ENCODE measurements at places on chromosomes 3 and 15. TPM values are rescaled to one million over a fixed set of nuclear protein-coding genes. Genes with fewer than 3 reads are reported as not detected.

The KLHL6 gene
- total RNA-seq: not detected

GRCh38 chr3:187267306-187267705, 24.2 kb downstream of the MASP1 start:
- no peak for DNase-seq

The TUBGCP5 gene
- 20.8 TPM for total RNA-seq

The CMTM6 gene
- total RNA-seq: 115 TPM

DNA sequence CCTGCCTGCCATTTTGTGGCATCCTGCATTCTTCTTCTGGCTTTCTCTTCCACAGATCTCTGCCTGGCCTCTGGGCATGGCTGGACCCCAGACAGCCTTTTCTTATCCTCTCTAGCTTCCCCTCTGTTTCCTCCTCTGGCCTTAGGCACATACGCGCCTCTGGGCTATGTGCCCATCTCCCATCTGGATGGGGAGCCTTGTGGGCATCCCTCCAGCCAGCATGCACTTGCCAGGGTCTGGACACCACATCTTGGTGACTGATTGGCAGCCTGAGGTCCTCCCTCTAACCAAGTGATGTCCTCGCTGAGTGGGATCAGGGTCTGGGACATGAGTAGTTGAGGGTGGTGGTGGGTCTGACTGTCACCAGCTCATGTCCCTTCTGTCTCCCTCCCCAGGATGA, 12.8 kb downstream of the PLEKHO2 start:
- DNase-seq: no peak

DNA sequence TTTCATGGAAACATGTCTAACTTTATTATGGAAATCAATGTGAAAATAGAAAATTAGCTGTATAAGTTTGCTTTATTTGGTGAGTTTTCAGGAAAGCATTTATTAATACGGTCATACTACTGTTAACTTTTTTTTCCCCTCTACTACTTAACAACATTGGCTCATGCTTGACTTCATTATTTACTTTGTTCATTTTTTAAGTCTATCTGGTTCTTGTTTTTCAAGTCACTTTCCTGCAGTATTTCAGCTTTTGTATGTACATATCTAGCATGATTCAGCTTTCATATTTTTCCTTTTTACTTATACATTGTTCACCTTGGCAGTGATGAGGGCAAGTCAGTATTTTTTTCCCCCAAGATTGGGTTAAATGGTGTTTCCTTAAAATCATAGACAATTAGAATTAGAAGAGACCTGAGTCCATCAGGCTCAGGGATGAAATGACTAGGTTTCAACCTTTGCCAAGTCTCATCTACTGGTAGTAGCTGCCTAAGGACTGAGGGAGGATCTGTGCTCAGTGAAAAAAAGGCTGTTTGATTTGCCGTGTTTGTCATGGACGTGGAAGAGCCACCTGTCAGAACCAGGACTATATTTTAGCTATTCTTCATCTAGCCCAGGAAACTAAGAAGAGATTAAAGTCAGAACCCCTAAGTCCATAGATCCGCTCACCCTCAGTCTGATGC, 15.4 kb downstream of the TMOD3 start:
- DNase-seq: no peak

DNA sequence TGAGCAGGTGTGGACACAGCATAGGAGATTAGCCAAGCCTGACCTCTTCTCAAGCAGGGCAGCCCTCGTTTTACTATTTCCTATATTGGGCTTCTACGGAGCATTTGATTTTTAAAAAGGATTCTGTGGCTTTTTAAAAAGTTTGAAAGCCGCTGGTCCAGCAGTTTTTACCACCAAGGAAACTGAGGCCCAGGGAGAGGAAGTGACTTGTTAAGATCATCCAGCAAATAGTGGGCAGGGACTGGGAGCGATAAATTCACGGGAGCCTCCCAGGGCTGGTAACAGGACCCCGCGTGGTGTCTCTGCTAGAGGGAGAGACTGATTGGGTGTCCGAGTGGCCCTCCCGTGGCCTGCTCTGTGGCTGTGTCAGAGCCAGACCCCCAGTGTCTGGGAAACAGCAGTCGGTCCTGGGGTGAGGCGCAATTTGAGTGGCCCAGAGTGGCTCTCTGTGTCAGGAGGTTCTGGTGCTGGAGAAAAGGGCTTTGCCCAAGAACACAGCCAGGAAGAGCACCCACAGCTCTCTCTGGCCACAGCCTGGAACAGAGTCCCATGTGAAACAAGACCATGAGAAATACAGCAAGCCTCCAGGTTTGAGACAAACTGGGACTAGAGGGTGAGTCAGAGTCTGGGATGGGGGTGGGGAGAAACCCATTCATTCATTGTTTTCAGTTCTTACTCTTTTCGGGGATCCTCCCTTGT, 4.2 kb downstream of the FURIN start:
- DNase-seq: peak; percentile 87

GRCh38 chr15:71465131-71465955, 345.0 kb upstream of the NR2E3 start:
- DNase-seq: no peak

The MKRN3 gene
- 9.3 TPM for total RNA-seq

The FAM227B gene
- 6.5 TPM for total RNA-seq

DNA sequence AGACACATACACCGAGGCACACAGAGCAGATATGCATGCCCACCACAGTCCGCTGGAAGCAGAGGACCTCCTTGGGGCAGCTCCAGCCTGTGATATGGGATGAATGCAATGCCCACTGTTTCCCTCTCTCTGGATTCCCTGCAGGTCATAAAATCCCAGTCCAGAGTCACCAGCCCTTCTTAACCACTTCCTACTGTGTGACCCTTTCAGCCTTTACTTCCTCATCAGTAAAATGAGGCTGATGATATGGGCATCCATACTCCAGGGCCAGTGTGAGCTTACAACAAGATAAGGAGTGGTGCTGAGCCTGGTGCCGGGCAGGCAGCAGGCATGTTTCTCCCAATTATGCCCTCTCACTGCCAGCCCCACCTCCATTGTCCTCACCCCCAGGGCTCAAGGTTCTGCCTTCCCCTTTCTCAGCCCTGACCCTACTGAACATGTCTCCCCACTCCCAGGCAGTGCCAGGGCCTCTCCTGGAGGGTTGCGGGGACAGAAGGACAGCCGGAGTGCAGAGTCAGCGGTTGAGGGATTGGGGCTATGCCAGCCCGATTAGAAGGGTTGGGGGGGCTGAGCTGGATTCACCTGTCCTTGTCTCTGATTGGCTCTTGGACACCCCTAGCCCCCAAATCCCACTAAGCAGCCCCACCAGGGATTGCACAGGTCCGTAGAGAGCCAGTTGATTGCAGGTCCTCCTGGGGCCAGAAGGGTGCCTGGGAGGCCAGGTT, at the start of gene GNAT1:
Gene GNAT1, plus strand, starts transcription at position 675 of the 725 bp plus-strand sequence. CDS start 116 bp downstream, outside the sequence.
- no peak for DNase-seq

The ANKDD1A gene
- 2.1 TPM for total RNA-seq

DNA sequence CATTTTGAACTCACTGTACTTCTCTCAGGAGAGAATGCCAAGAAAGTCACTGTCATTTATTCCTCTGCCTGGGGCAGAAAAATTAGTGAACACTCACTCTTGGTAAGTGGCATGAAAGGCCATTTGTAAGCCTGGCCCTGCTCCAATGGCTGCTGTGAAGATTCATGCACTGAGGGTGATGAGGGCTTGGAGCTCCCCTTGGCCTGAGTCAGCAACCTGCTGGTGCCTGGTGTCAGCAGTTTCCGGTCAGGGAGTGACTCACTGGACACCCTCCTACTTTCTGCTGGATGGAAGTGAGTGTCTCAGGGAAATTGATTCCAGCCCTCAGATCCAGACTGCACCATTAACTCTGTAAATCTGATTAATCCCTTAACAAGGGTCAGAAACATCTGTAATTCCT, 37.6 kb downstream of the TRA2B start:
- peak; percentile 100 for DNase-seq

The PTH1R gene
- 0.49 TPM for total RNA-seq

DNA sequence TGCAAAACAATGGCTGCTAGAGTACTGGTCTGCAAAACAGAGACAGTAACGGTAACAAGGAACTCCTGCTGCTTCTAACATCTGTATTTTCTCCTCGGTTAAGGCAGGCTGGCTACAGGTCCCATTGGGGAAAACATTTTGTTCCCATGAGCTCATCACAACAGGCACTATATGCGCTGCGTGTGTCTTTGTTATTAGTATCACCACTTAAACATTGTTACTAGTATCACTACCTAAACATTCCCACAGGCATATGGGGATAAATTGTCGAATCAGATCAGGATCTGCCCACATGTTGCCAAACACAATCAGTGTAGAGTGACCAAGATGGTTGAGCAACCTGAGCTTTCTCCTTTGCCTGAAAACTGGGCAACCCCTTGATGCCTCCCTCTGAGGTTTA, 77.2 kb downstream of the TOP2B start:
- DNase-seq: no peak

The VPS13C gene
- total RNA-seq: 12.5 TPM

The CX3CR1 gene
- 0.02 TPM for total RNA-seq

- DNase-seq: no peak
Measured at GRCh38 chr15:81443040-81443820, 69.2 kb upstream of the TMC3 start.

- DNase-seq: peak; percentile 98
Measured at GRCh38 chr3:157532529-157533297, 29.5 kb upstream of the VEPH1 start.

DNA sequence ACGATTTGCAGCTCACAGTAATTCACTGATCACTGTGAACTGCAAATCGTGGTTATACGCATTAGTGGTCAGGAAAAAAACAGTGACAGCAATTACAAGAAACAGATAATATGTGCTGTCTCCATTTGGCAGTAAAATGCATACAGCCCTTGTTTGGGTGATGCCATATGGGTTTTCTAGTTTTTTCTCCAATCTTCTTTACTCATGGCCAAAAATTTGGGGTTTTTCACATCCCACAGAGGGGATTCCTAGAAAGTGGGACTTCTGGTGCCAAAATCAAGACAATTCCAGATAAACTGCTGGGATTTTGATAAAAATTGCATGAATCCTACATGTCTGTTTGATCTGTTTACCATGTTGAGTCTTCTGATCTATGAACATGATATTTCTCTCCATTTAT, 15.6 kb downstream of the NDN start:
- no peak for DNase-seq

The ST8SIA2 gene
- total RNA-seq: 1.5 TPM

The ECE2 gene
- not detected for total RNA-seq

- DNase-seq: peak; percentile 62
Measured at GRCh38 chr15:95259513-95259912, 1028.2 kb downstream of the MCTP2 start.

The SPATA12 gene
- total RNA-seq: 0.07 TPM

The POTEB2 gene
- total RNA-seq: not detected

GRCh38 chr3:100869787-100870186, 123.4 kb downstream of the ABI3BP start:
- DNase-seq: no peak

DNA sequence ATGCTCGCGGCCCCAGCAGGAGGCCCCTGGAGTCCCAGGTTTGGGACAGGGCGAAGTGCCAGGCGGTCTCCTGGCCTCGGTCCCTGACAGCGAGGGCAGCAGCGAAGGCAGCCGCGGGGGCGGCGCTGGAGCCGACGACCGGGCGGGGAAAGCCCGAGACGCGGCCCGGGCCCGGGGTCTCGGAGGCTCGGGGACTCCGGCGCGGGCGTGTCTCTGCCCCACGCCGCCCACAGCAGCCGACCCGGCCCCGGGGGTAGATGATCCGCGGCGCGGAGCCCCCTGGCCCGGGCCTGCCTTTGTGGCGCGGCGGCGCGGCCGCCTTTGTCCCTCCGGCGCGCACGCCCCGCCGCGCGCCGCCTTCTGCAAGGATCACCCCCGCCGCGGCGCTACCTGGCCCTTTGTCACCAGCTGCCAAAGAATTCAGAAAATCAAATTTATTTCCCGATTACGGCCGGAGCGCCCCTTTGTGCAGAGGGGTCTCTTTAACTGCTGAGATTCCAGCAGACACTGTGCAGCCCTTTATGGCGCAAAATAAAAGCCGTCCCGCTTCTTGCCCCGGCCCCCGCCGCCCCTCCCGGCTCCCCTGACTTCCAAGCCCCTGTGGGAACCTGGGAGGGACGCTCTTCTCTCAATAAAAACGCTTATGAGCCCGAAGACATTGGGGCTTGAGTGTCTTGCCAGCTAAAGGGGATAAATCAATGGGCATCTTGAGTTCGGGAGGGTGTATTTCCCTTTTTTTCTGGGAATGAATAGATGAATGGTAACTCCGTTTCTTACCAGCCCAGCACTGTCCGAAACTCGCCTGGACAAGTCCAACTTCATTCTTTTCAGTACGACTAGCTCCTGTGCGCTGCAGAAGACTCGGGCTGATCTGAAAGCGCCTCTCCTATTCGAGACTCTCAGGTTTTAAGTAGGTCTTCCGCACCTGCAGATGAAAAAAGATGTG, 68.4 kb downstream of the HES1 start:
- DNase-seq: peak; percentile 25

The PATL2 gene
- total RNA-seq: 2.6 TPM

The HAUS2 gene
- total RNA-seq: 62.4 TPM

DNA sequence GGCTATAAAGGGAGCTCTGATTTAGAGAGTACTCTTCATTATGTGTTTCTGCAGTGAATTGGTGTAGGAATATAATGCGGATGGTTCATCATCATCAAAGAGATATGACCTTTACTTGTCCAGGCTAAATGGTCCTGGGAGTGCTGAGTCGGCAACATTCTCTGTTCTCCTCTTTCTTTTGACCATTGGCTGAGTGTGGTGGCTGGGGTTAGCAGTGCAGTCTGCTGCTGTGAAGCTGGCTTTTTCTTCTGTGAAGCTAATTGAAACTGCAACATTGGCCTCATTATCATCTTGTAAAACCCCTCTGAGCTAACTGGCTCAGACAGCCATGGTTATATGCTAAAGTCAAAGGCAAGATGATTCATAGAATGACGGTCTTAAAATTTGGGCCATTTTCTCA, 83.8 kb downstream of the THRB start:
- DNase-seq: no peak

- DNase-seq: peak; percentile 52
Measured at GRCh38 chr15:40338041-40338657, 2.6 kb downstream of the CCDC9B start.

DNA sequence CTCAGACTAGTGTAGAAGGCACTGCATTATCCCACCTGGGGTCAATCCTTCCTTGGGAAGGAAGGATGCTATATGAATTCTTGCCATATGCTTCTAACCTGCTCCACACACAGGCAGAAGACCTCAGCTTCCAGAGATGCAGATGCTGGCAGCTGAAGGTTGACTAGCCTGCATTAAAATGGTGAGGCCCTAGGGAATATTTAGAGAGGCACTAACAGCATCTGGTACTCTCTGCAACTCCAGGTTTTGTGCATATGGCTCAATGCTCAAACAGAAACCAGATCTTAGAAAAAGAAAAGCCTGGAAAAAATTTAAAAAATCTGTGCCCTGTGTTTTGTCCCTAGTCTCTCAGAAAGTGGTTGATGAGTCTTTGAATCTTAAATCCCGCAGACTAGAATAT, 56.0 kb upstream of the MYRIP start:
- DNase-seq: no peak

The NR1I2 gene
- total RNA-seq: not detected

GRCh38 chr15:89802986-89803824, 11.4 kb downstream of the ANPEP start:
- DNase-seq: no peak

The ERC2 gene
- 1.2 TPM for total RNA-seq

The TRANK1 gene
- total RNA-seq: 41.8 TPM

- DNase-seq: no peak
Measured at GRCh38 chr3:87390821-87391220, 114.4 kb upstream of the POU1F1 start.

Data from M059J (cell line).